Central memory CD8-positive, alpha-beta T cell (primary cell): ENCODE measurements at places on chromosomes 3 and 15.

- DNase-seq = no peak
Measured at GRCh38 chr15:100835636-100836035, 44.0 kb upstream of the ALDH1A3 start.

DNA sequence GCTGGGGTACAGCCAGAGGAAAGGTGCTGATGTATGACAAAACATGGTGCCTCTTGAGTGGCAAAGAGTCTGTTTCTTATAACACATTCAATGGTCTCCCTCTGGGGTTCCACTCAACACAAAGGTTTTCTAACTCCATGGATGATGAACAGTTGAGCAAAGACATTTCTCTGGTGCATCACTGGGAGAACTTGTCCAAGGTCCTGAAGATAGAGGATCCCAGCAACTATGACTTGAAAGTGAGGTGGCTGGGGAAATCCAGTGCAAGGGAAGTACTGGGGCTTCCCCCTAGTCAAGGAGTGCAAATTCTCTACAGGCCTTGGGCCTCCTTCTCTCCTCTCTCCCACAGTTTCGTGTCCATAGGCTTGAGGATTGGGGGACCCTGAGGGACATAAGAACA, 431.1 kb downstream of the WDR72 start:
- DNase-seq = no peak

DNA sequence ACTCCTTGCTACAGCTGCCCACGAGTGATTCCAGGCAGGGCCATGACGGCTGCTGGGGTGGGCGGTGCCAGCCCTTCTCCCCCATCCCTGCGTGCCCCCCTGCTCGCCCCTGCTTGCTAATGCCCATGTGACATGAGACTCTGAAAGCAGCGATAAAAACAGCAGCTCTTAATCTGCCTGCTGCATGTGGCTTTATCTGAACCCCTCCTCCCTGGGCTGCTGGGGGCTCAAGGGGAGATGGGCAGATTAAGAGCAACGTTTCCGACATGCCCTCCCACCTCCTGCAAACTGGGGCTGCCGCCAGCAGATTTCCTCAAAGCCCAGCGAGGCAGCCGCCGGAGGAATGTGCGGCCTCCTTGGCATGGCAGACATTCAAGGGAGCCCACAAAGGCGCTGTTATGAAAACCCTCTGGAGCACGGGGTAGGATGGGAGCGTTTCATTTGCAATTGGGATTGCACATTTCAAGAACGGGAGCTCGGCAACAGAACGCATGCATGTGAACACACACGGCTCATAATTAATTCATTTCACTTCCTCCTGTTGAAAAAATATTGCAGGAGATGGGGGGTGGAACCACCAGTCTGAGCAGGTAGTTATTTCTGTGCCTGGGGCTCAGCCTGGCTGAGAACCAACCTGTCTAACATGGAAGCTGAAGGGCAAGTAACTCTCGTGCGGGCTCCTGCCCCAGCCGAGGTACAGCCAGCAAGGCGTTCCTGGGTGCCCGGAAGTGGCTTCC, 504.2 kb upstream of the PROK2 start:
- DNase-seq = no peak

GRCh38 chr3:11600501-11601282, 43.0 kb downstream of the VGLL4 start:
- DNase-seq = no peak

DNA sequence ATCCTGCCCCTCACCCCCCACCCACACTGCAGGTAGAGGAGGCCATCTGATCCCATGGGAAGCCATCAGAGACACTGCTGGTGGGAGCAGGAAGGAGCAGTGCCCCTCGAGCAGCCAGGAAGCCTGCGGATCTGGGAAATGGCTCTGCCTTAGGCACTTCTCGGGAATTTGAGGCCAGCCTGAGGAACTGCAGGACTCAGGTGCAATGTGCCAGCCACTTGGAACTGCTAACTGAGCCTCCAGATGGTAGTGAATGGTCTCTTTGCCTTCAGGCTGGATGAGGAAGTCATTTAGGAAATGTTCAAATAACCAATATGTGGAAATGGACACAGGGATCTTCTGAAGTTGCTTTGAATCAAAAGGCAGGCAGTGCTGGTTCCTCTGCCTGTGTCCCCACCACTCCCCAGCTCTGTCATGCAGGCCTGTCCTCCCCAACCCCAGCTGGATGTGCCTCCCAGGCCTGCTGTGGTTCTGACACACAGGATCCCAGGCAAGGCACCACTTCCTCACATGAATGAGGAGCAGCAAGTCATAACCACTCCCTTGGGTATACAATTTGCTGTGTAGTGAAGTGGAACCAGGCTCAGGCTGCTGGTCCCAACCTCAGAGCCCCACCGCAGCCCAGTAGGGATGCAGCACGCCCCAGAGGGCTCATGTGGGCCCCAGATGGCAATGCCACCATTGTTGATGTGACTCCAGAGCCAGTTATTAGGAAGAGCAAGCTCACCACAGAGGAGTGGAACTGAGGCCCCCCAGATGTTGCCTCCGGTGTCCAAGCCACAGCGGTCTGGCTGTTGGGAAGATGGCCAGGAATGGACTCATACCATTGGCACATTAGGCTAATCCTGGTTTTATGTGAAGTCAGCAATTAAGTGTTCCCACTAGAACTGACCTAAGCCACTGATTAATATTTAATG, 46.5 kb upstream of the LIMD1 start:
- DNase-seq = no peak

GRCh38 chr3:112395181-112395895, 62.4 kb downstream of the CD200 start:
- DNase-seq = no peak

DNA sequence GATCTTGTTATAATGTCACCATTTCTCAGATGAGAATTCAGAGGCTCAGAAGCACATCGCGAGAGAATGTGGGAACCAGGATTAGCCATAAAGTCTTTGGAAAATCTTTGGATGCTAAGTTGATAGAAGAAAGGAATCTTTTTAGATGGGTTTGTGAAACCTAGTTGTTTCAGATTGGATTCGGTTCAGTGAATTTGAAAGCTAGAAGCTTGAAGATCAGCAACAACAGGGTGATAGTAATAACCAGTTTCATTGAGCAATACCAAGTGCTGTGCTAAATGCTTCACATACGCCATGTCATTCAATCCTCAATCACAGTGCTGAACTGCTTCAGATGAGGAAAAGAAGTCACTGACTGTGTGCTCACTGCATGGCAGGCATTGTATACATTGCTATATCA, 47.4 kb upstream of the MITF start:
- DNase-seq = no peak

DNA sequence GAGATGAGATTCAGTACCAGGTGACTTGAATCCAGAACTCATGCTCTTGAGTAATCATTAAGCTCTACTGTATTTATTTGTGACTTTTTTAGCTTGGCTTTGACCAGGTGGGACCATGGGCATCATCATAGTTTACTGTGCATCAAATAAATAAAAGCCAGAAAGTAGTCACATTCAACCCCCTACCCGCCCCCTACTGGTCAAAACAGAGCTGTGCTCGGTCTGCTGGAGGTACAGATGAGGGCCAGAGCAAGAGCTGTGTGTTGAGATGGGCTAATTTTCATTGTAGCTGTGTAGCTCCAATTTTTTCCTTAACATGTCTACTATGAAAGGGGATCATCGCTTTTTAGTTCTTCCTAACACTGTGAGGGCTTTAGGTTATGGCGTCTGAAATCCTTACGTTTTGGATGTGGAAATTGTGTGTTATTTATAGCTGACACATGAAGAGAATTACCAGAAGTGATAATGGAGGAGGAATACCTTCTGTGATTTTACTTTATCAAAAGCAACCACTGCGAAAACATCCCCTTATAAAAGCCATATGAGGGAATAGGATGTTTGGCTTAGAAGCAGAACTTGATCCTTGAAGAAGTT, 375.1 kb downstream of the PTPRG start:
- DNase-seq = no peak

DNA sequence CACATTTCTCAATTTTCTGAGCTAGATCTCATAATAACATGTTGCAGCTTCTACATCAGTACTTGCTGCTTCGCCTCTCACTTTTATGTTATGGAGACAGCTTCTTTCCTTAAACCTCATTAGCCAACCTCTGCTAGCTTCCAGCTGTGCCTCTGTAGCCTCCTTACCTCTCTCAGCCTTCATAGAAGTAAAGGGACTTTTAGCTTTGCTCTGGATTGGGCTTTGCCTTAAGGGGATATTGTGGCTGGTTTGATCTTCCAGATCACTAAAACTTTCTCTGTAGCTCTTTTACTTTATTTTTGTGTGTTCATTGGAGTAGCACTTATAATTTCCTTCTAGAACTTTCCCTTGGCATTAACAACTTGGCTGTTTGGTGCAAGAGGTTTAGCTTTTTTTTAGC, 150.1 kb downstream of the ATG7 start:
- no peak for DNase-seq

GRCh38 chr3:40915346-40915865, 283.9 kb upstream of the CTNNB1 start:
- DNase-seq = no peak

- no peak for DNase-seq
Measured at GRCh38 chr3:129016720-129017483, 15.8 kb downstream of the EFCC1 start.

GRCh38 chr3:71466483-71466882, 117.0 kb downstream of the FOXP1 start:
- no peak for DNase-seq

- DNase-seq = no peak
Measured at GRCh38 chr15:25375557-25375956, 63.3 kb downstream of the UBE3A start.

DNA sequence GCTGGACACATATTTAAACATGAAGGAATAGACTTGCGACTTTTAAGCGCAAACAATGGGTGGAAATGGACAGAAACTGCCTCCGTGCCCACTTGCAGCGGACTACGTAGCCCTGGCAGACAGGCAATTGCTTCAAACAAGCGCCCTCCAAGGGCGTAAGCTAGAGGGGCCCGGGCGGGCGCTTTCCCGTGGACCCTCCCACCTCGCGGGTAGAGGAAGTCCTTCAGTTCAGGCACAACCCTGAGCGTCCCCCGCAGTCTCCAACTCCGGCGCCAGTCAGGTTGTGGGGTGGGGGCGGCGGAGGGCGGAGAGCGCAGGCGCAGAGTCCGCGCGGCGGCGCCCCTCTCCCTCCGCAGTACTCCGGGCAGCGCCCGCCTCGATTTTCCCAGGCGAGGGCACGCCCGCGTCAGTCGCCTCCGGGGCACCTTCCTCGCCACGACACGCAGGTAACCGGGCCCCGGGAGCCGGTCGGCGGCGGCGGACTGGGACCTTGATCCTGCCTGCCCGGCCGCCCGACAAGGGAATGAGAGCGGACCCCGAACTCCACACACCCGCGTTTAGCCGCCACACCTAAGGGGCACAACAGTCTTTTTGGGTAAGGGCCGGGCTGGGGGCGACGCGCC, at the start of gene SLC35G2:
Gene SLC35G2, plus strand, starts transcription at position 358 of the 623 bp plus-strand sequence. CDS start 35,335 bp downstream, outside the sequence.
- peak; percentile 18 for DNase-seq

DNA sequence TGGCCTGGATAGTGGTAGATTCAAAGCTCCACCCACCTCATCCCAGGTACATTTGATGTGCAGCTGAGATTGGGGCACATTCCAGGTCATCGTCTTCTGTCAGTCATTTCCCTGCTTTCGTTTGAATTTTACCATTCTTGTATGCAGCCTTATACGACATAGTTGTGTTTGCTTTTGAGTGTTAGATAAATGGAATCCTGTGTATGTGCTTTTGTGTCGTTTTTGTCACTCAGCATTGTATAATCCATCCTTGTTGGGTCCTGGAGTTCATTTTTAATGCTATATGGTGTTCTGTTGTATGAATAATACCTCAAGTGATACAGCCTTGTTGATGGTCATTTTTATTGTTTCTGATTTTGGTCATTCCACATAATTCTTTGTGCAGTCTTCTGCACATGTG, 7.3 kb downstream of the RCCD1 start:
- no peak for DNase-seq

- DNase-seq = no peak
Measured at GRCh38 chr15:101486696-101487459, 2.6 kb downstream of the PCSK6 start.

DNA sequence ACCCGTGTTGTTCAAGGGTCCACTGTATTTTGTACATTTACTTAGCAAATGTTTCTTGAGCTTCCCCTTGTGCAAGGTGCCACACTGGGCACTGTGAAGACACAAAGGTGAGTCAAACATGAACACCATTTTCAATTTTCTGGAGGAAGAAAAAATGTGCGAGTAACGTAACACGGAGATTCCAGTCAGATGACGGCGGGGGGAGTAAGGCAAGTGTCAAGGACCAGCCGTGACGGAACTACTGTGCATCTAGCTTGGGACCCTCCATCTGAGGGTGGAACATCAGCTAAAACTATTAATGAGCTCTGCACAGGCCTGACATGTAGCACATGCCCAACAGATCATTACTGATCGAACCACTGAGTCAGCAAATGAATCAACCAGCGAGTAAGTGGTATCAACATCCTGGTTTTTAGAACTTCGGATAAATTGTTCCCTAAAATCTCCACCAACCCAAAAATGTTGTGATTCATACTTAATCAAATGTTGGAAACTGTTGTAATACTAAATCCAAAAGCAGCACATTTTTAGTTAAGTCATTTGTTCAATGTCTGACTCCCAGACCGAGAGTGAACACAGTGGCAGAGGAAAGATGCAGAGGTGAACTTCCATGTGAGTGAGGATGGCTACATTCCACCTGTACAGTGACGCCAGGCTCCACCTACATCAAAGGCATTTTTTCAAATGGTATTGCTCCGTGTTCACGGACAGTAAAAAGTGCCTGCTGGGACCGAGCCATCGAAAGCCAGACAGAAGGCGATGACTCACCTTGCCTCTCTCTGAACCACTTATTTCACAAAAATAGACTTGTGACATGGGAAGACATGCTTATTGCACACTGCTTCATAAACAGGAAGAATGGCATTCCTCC, 172.2 kb downstream of the ATP10A start:
- DNase-seq = no peak

- DNase-seq = no peak
Measured at GRCh38 chr15:69009341-69009740, 5.2 kb upstream of the NOX5 start.

- no peak for DNase-seq
Measured at GRCh38 chr3:193241716-193242115, 694 bp downstream of the PLAAT1 start.

- DNase-seq = no peak
Measured at GRCh38 chr3:6039971-6040370, 820.9 kb upstream of the GRM7 start.

DNA sequence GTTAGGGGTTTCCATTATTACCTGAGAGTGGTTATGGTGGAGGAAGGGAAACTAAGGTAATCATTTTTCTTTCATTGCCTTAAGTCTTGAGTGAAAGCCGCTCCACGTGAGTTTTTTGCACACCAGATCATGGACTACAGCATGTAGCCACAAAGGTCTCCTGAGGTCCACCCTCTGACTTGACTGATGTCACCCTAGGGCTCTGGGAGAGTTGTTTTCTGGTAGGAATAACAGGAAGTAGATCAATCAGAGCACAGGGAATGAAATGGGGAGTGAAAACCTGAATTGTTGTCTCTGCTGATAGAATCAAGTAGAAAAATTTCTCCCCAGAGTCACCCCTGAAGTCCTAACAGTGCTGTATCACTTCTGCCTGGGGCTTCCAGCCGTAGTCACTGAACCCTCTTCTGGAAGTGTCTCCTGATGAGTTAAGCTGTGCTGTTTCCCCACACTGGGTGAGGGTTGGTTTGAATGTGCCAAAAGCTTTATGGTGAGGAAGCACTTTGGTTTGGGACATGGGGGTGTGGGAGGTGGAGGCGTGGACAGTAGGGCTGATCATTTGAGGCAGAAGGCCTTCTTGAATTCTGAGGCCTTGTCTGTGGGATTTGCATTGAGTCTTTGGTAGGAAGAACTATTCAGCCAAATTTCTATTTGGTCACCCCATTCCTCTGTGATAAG, 64.3 kb downstream of the SLCO3A1 start:
- DNase-seq = no peak

GRCh38 chr15:75232252-75232813, 25.8 kb upstream of the GOLGA6C start:
- DNase-seq = no peak

- DNase-seq = no peak
Measured at GRCh38 chr3:155504682-155505081, 211.2 kb upstream of the STRIT1 start.
